Putamen (tissue), 1 donor: ENCODE measurements at places on chromosomes 11 and 22.

- no peak for DNase-seq
These were observed 25.9 kb downstream of the PPM1F start for GRCh38 chr22:21926728-21927127.

DNA sequence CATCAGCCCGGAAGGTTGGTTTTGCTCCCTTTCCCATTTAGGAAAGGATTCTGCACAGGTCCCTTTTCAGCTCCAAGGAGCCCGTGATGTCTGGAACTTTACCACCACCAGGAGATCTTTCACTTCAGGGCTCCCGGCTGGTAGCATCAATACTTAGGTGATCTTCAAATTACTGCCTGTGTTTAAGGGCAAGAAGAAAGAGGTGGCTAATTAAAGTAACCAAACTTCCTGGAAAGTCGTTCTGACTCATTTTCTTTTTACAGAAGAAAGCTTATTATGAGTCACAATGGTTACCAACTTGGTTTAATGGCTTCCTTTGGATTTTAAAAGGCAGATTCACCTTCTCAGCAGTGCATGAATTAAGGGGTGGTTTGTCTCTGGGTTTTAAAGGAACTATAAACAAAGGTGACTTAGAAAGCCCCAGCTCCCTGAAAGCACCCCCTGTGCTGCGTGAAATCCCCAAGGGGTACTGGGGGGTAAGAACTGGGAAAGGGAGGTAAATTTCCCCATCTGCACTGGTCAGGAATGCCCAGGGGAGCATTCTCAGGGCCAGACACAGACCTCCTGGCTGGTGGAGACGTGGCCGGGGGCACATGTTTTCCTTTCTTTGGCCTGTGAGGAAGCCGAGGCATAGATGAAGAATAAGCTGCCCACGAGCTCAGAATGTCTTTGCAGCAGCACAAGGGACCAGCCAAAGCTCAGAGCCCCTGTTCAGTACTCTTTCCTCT, 8.8 kb downstream of the POU2F3 start:
- DNase-seq: no peak

DNA sequence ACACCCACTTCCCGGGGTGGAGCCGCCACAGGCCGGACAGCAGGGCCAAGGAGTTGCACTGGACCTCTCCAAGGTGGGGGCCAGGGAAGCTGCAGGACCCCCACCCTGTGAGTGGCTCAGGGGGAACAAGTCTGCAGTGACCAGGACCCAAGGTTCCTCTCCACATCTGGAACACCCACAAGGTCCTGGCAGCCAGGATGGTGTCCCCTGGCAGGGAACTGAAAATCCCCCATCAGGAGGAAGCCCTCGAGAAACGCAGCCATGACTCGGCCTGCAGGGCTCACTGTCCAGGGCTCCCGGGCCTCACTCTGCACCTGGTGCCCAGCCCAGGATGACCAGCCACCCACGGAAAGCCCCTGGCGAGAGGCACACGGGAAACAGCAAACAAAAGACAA, 11.5 kb downstream of the RNH1 start:
- no peak for DNase-seq

GRCh38 chr11:107545101-107545514, 20.4 kb downstream of the ALKBH8 start:
- no peak for DNase-seq

GRCh38 chr11:19735909-19736498, 23.4 kb downstream of the NAV2 start:
- DNase-seq: no peak

DNA sequence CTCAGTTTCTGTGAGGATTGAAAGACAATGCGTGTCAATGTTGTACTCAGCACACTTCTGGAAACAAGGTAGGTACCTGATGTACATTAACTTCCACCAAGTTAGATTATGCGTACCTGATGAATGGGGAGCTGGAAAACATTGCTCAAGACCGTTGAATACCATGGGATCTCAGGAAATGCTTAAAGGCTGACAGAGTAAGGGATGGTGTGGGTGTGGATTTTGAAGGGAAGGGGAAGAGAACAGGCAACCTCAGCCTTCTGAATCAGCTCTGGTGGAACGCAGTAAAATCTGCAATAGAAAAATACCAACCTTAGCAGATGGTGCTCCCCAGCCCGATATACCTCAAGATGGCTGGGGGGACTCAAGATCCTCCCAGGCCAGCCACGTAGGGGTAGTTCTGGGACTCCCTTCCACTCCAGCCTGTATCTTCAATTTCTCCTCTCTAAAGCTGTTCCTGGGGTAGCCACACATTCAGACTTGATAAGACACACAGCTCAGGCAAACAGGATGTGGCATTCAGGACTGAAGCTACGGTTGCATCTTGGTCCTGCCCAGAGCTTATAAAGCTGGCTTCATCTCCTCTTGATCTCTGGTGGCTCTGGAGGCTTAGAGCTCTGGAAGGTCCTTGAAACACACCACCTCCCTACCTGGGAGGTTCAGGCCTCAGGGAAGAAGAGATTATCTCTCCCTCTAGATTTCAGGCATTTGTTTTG, 111.8 kb downstream of the CTNND1 start:
- no peak for DNase-seq

DNA sequence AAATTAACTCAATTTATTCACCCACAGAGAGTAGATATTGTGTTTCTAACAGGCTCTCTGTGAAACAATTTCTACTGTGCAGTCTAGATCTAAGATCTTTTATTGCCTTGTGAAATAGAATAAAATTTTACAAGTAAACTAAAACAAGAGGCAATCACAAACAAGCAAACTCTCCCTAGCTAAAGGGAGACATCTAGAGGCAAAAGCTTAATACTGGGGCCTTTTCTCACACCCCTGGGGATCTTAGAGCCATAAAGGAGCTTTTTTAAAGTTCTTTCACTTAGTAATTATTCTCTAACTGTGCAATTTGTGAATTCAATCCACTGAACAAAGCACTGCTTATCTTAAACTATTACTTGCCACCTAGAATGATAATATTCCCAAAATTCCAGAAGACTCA, 19.7 kb downstream of the ALG9 start:
- no peak for DNase-seq

DNA sequence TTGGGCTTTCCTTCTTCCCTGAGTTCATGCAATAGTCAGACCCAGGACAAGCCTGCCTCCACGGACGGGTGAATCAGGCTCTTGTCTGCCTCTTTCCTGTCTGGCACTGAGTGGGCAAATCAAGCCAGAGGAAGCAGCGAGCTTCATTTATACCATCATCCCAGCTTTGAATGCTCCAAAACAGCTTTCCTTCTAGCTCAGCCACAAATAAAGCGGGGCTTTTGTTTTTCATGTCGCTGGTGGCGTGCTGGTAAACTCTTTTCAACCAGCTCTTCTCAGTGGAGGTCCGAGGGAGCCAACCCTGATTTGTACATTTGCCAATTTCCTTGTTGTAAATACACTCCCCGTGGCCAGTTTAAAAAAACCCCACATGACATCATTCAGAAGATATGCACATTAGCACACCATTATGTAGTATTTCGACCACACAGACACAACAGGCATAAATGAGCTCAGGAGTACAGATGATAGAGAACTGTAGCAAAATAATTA, 8.6 kb downstream of the C11orf91 start:
- peak; percentile 87 for DNase-seq

DNA sequence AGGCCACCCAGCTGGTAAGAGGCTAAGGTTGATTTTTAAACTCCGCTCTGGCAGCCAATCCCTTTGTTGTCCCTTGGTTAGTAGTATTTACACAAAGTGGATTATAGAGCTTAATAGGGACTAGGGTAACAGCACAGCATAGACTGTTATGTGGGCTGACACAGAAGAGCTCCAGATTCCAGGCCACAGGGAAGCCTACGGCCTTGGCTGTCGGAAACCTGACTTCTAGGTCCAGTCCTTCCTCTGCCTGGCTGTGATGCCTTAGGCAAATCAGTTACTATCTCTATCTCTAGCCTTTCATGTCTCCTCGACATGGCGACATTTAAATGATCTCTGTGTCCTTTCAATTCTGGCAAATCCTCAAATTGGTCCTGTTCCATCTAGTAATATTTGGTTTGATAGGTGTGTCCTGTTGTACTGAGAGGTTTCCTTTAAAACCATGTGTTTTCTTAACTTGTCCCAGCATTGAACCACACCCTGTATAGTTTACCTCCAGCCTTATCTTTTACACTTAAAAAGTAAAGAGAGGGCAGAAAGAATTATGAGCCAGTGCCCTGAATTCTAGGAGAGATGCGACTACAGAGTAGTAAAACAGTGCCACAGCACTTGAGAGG, 4.2 kb downstream of the MMP1 start:
- DNase-seq: no peak

- DNase-seq: peak; percentile 77
These were observed 9.7 kb upstream of the THY1 start for GRCh38 chr11:119432484-119433357.

DNA sequence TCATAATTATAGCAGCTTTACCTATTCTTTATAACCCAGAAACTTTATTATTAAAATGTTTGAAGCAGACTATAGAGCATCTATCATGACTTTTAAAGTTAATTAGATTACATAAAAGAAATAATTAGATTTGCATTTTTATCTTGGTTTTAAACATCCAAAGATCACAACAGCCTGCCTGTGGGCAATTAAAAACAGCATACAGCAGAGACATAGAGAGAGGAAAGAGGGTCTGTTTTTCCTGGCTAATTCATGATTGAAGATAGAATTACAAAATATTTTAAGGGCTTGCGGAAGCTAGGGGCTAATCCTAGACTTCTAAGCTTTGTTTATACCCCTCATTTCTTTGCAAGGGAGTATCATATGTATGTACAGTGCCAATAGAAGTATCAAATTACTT, 178.1 kb downstream of the SOX6 start:
- no peak for DNase-seq

DNA sequence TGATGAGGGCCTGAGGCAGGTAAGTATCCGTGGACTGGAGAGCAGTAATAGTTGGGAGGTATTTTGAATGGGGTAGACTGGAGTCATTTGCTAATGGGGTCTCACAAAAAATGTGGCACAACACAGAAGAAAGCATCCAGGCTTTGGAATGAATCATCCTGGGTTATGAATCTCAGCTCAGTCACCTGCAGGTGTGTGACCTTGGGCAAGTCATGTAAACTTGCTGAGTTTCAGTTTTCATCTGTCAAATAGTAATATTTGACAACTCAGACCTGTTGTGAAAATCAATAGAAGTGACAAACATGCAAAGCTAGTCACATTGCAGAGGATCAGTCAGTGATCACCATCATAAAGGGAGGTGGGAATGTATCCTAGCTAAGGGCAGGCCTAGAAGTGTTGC, 232.0 kb upstream of the TENM4 start:
- no peak for DNase-seq

DNA sequence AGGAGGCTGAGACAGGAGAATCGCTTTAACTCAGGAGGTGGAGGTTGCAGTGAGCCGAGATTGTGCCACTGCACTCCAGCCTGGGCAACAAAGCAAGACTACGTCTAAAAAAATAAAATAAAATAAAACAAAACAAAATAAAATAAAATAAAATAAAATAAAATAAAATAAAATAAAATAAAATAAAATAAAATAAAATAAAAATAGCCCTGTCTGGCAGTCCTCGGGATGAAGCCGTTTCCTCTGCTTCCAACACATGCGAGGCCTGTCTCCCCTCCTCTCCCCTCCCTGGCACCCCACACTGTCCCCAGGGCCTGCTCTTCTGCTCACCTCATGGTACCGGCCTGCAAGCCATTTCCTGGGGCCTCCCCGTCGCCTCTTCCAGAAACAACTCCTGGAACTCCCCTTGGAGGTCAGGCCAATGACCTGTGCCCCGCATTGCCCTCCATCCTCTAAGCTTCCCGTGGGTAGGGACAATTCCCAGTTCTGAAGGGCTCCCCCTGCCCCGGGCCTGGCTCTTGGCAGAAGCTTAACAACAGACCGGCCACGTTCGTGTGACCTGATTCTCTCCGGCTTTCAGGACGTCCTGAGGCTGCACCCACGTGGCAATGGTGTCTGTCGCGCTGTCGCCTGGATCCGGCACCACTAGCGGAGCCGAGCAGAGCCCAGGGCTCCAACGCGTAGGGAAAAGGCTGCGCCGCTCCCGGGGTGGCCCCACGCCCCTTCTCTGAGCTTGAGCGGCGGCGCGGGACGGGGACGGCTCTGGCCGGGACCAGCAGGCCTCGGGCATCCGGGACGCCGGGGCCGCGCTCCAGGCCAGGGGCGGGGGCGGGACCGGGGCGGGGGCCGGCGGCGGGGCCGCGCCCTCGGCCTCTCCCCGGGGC, 456 bp upstream of the PARVB start:
- no peak for DNase-seq

GRCh38 chr11:11567936-11568650, 53.7 kb downstream of the GALNT18 start:
- no peak for DNase-seq

- no peak for DNase-seq
These were observed 256.9 kb downstream of the SOX6 start for GRCh38 chr11:16099343-16099900.

DNA sequence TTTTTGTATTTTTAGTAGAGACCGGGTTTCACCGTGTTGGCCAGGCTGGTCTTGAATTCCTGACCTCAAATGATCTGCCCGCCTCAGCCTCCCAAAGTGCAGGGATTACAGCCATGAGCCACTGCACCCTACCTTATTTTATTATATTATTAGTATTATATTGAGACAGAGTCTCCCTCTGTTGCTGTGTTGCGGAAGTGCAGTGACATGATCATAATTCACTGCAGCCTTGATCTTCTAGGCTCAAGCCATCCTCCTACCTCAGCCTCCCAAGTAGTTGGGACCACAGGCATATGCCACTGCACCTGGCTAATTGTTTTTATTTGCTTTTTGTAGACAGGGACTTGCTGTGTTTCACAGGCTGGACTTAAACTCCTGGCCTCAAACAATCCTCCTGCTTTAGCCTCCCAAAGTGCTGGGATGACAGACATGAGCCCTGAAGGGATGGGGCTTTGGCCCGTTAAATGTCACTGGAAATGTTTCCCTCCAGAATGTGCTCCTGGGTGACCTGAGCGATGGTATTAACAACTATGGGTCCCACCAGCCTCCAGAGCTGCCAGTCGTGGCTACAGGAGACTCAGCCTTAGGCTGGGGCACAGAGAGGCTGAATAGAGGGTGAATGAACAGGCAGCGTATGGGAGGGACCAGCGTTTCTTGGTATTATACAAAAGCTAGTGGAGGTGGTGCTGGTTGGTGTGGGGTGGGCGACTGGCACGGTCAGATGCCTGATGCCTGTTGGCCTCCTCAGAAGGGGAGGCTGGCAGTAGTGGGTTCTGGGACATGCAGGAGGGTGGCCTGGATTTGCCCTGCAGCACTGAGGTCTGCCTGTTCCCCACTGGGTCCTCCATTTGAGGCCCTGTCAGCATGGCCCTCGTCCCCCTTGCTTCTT, 7.3 kb downstream of the TANGO2 start:
- no peak for DNase-seq

- DNase-seq: peak; percentile 70
These were observed at the start of gene MYRF for GRCh38 chr11:61752117-61752924. Gene MYRF (plus strand): TSS chr11:61752636. CDS start chr11:61752745, 109 bp downstream.

- DNase-seq: no peak
These were observed 882 bp downstream of the FREY1 start for GRCh38 chr11:45906096-45906682.

- DNase-seq: no peak
These were observed 44.4 kb downstream of the CHRDL2 start for GRCh38 chr11:74686792-74687191.

- no peak for DNase-seq
These were observed 20.0 kb downstream of the PRRG4 start for GRCh38 chr11:32849761-32850160.
